Spleen (tissue), 13 donors: ENCODE measurements at places on chromosomes 16 and 17. TPM values are rescaled to one million over a fixed set of nuclear protein-coding genes. Genes with fewer than 3 reads are reported as not detected.

Gene IRX5
- total RNA-seq: not detected

Gene GPR179
- 0.07 TPM for total RNA-seq

Gene HID1
- 26.5 TPM for total RNA-seq

Gene HAP1
- 0.83 TPM for total RNA-seq

Gene SLFN14
- 1.3 TPM for total RNA-seq

Gene MT3
- not detected for total RNA-seq
